Natural killer cell (primary cell): ENCODE measurements at places on chromosomes 4 and X. TPM values are rescaled to one million over a fixed set of nuclear protein-coding genes. Genes with fewer than 3 reads are reported as not detected.

Gene PAGE2B
- total RNA-seq, result 1.2 TPM

Gene MAGEA3
- total RNA-seq, result not detected

Gene PNPLA4
- total RNA-seq, result 1.2 TPM

GRCh38 chr4:121594796-121595526 is 101.8 kb downstream of the ANXA5 start:
- H3K4me3 ChIP-seq, result no peak overlapping the region
- no peaks in the 10 kb centered on the region for H3K36me3 ChIP-seq
- DNase-seq, result no peak
- H3K27me3 ChIP-seq, result no peaks in the 10 kb centered on the region

Gene TCP11X2
- not detected for total RNA-seq
